ENCODE measurements at places on chromosomes 11 and 22.

DNA sequence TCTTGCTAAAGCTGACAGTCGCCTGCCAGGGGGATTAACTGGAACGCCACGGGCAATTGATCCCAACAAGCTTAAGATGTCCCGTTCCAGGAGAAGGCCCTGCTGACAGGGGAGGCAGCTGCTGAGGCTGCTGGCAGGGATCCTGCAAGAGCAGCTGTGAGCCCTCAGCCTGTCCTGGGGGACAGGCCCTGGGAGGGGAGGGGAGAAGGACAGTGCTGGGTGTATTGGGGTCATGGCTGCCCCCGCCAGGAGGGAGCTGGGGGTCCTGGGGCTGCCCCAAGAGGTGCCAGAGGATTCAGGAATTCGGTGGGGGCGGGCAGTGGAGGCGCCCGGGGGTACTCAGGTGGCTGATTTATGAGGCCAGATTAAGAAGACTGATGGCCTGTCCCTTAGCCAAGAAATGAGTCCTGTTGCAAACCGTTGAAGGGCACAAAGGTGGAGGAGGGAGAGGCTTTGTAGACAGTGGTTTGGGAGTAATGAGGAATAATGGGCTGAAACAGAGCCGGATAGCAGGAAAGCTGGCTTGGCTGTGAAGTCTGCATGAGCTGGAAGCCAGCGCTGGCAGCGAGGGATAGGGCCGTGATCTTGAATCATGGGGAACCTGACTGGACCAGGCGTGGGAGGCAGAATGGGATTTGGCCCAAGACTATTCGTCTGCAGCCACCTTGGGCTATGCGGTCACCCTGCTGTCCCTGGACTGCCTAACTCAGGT is 133.5 kb downstream of the CACNA1I start:
- DNase-seq: no peak

- DNase-seq: peak; percentile 80
Measured at GRCh38 chr11:72238040-72238450, 5.9 kb downstream of the PHOX2A start.

DNA sequence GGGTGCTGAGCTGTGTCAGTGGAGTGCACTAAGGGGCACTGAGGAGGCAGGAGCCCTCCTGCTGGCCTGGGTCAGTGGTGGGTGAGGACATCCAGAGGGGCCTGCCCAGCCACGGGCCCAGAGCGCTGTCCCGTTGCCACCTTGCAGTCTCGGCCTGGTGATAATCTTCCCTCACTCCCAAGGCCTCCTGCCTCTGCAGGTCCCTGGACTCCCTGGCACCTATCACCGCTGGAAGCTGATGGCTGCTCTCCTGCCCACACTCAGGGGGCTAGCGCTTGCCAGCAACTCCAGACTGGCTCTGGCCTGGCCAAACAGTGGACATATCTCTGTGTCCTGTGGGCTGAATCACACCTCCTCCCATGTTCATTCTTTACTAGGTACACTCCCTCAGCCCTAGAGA is 86.5 kb upstream of the PITPNB start:
- no peak for DNase-seq

DNA sequence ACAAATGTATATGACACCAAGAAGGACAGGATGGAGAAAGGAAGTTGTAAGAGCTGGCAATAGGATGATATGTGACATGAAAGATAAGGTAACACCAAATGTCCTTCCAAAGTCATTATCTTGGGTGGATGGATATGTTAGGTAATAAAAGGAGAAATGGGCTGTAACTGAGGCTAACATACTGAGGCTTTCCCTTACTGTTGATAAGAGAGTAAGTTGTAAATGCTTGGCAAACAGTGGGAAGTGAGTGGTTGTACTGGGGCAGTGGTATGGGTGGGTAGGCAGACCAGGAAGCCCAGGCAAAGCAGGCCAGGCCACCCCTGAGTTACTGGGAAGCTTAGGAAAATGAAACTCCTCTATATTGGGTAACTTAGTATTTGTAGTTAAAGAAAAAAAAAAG is 73.7 kb downstream of the ARHGAP42 start:
- DNase-seq: no peak

DNA sequence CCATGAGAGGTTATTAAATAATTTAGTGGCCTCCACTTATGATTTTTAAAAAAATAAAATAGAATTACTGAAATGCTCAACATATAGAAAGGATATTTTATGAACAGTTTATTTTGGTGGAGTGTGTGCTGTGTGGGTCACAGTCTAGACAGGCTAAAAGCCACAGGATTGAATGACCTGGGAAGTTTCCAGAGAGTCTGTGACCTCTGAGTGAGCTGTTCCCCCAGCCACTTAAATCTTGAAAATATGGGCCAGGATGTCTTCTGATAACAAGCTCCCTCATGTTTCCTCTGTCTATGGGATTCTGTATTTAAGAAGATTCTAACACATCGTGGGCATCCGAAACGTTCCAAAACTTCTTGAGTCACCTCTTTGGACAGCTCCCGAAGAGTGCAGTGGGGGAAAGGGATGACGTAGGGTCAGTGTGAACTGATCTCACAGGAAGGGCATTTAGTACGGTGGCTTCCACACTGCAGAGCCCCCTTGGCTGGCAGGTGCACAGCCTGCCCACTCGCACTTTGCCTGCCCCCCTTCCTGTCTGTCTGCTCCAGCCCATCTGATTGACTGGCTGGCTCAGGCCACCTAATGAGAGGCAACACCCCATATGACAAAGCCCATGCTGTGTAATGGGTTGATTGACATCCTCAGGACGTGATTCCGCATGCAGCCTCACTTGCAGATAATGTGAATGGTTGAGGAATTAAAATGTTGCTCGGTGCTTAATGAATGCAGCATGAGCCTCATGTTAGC is 97.4 kb downstream of the NTM start:
- DNase-seq: no peak

DNA sequence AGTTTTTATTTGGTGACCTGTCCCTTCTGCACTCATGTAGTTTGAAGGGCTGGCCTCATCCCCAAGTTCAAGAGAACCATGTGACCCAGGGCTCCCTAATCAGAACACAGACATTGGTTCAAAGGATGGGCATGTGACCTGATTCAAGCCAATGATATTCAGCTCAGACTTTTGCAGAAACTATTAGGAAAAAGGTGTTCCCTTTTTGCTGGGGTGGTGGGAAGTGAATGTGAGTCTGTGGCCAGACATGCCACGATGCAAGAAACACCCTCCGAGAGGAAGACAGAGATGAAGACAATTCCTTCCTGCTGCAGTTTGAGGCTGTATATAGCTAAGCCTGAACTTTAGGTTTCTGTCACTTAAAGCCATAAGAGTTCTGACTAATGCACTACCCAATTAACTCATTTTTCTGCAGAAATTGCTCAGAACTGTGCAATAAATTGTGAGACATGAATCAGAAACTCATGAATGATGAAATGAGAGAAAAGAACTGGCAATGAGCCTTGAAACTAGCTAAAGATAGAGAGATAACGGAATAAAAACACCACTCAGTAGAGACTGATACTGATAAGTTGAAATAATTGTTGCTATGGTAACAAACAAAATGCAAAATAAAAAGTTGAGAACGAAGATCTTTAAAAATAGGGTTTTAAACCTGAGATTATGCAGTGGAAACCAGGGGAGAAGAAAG is 9.2 kb upstream of the MAPK1 start:
- peak; percentile 82 for DNase-seq
